IPS DF 6.9 (cell line): ENCODE measurements at places on chromosomes 3 and 15.

DNA sequence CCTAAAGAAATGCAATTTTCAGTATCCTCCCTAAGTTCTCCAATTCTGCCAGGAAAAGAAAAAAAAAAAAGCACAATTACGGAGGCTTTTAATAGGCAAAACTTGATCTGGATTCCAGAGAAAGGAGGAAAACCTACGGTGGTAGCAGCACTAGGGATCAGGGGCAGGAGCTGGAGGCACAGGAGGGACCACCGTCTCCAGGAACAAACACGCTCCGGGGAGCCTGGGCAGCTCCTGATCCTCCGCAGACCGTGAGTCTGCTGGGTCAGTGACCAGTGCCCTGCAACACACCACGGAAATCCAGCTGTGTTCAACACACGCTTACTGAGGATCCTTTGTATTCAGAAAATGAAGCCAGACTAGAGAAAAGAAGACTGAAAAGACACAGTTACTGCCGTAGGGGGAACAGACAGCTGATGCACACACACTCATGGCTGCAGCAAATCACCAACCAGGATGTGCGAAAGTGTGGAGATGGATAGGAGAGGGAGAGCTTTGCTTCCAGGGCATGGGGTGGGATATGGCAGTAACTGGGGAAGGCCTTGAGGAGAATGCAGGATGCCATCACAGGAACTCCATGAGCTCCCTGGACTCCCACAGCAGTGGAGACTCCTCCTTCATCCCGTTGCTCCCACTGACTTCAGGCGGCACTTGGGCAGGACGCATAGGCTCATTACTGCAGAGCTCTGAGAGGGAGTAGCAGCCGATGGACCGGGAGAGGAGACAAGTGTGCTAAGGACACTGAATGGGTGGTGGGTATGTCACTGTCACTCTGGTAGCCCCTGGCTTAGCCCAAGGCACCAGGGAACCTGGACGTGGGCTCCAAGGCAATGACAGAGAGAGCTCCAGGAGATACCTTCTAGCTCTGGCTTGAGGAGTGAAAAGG, 167.0 kb downstream of the ATP10A start:
- no peaks in the 10 kb centered on the region for H3K27me3 ChIP-seq
- H3K4me3 ChIP-seq, result no peak overlapping the region
- H3K27ac ChIP-seq, result no peak overlapping the region
- H3K4me1 ChIP-seq, result peaks cover 5% of the 10 kb centered on the region
- H3K36me3 ChIP-seq, result no peaks in the 10 kb centered on the region

DNA sequence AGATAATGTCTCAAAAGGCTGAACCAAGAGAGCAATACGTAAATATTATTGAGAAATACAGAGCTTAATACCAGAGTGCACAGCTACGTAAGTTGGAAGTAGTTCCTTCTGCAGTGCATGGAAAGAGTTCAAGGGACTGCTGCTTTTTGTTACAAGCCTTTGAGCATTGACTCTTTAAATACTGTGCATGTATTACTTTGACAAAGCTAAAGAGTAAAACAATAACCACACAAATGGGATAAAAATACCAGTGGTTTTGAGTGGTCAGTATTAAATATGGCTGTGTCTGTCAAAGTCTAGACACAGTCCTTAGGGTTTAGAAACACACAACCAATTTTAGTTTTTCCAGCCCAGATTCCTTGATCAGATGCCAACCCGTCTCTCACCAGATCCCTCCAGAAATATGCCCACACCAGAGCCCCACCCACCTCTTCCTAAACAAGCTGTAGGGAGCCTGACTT, 62.1 kb downstream of the SSR3 start:
- no peaks in the 10 kb centered on the region for H3K4me1 ChIP-seq
- H3K36me3 ChIP-seq, result no peaks in the 10 kb centered on the region
- DNase-seq, result no peak
- H3K4me3 ChIP-seq, result no peak overlapping the region
- no peaks in the 10 kb centered on the region for H3K27me3 ChIP-seq
- no peak overlapping the region for H3K27ac ChIP-seq

- no peak for DNase-seq
- H3K36me3 ChIP-seq, result no peaks in the 10 kb centered on the region; the same call in 1 of the 2 replicates
- H3K4me1 ChIP-seq, result peaks cover 5% of the 10 kb centered on the region; the same call in 1 of the 2 replicates
- no peak overlapping the region for H3K27ac ChIP-seq
- H3K27me3 ChIP-seq, result peaks cover 7% of the 10 kb centered on the region
- H3K4me3 ChIP-seq, result no peak overlapping the region
Observed at GRCh38 chr15:74723754-74724334, 1.5 kb downstream of the CYP1A1 start.

GRCh38 chr3:74532446-74532845, 82.0 kb downstream of the CNTN3 start:
- no peaks in the 10 kb centered on the region for H3K36me3 ChIP-seq
- no peak overlapping the region for H3K27ac ChIP-seq
- no peaks in the 10 kb centered on the region for H3K4me1 ChIP-seq
- DNase-seq, result no peak
- no peaks in the 10 kb centered on the region for H3K27me3 ChIP-seq

DNA sequence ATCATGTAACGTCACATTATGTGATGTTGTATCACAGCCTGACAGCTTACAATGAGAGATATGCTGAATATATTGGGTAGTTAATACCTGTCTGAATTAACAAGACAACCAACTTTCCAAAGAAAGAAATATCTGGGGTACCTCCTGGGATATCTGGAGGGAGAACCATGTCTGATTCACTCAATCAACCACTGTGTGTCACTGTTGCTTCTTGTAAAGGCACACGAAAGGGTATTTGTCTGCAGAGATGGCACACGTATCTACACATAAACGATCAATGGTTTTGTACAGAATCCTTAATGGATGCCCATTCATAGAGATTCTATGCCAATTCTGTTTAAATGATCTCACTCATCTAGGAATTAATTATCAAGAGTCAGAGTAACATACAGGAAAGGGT, 252.1 kb upstream of the TMCO5A start:
- H3K27me3 ChIP-seq, result no peaks in the 10 kb centered on the region
- peak; percentile 11 for DNase-seq
- no peak overlapping the region for H3K4me3 ChIP-seq
- no peaks in the 10 kb centered on the region for H3K4me1 ChIP-seq

- no peak overlapping the region for H3K27ac ChIP-seq
- 0 out of 2 replicates have a peak, but pooled peaks cover 1% of the 10 kb centered on the region for H3K4me1 ChIP-seq
- DNase-seq, result no peak
- no peaks in the 10 kb centered on the region for H3K36me3 ChIP-seq
- H3K4me3 ChIP-seq, result no peak overlapping the region
- no peaks in the 10 kb centered on the region for H3K27me3 ChIP-seq
Observed at GRCh38 chr3:100419406-100419805, 18.1 kb downstream of the LNP1 start.

GRCh38 chr3:4546346-4547178, 53.4 kb downstream of the ITPR1 start:
- DNase-seq, result no peak
- H3K27ac ChIP-seq, result no peak overlapping the region
- no peaks in the 10 kb centered on the region for H3K4me1 ChIP-seq
- no peaks in the 10 kb centered on the region for H3K36me3 ChIP-seq
- H3K4me3 ChIP-seq, result no peak overlapping the region

DNA sequence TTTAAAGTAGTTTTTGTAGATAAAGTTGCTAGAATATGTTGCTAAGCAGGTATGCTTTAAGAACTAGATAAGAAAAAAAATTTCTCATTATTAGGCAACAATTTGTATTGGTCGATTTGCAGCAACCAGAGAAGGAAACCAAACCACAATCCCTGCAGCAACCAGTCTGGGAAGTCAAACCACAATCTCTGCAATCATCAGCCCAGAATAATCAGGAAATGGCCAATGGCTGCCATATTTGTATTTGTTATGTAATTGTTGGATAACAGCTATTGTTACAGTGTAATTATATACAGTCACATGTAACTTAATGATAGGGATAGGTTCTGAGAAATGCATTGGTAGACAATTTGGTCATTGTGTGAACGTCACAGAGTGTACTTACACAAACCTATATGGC, 23.6 kb downstream of the STXBP5L start:
- H3K27me3 ChIP-seq, result no peaks in the 10 kb centered on the region
- H3K4me1 ChIP-seq, result no peaks in the 10 kb centered on the region
- H3K4me3 ChIP-seq, result no peak overlapping the region
- no peak for DNase-seq

GRCh38 chr3:115999613-116000012, 376.3 kb downstream of the GAP43 start:
- H3K27me3 ChIP-seq, result no peaks in the 10 kb centered on the region
- no peaks in the 10 kb centered on the region for H3K36me3 ChIP-seq
- no peak overlapping the region for H3K4me3 ChIP-seq
- DNase-seq, result no peak

DNA sequence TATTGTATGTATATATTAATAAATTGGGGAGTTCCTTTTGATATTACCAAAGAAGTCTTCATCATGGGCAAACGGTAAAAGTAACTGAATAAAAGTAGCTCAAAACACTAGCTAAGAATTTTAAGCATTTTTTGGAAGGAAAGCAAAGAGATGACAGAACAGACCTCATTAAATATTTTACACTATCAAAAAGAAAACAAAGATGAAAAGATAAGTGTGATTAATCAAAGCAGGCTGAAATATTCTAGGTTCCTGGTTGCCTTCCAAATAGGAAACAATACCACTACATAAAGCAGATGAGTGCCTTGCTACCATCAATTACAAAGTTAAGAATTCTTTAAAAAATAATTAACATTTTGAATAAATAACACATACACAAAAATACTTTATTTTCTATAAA, 3.6 kb downstream of the NKIRAS1 start:
- no peaks in the 10 kb centered on the region for H3K4me1 ChIP-seq
- DNase-seq, result no peak
- no peak overlapping the region for H3K27ac ChIP-seq
- peaks cover 4% of the 10 kb centered on the region; the same call in 1 of the 2 replicates for H3K36me3 ChIP-seq
- no peak overlapping the region for H3K4me3 ChIP-seq

DNA sequence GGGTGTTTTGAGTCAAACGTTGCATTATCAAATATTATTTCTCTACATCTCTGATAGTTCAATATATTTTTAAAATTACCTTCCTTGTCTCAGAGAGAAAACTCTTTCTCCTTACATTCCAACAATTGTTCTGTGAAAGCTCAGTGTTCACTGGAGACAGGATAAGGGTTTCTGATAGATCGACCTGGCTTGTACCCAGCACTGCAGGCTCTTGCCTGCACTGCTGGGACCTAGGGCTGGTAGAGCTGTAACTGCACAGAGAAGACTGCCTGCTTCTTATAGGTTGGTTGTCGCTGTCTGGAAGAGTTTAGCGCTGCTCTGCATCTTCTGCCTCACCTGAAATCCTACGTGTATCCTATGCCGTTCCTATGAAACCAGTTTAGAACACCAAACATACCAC, 249.9 kb upstream of the LRTM1 start:
- H3K4me3 ChIP-seq, result no peak overlapping the region
- H3K4me1 ChIP-seq, result no peaks in the 10 kb centered on the region
- no peak for DNase-seq
- no peaks in the 10 kb centered on the region for H3K27me3 ChIP-seq
- H3K36me3 ChIP-seq, result no peaks in the 10 kb centered on the region
- H3K27ac ChIP-seq, result no peak overlapping the region

- no peak for DNase-seq
- H3K36me3 ChIP-seq, result no peaks in the 10 kb centered on the region
- H3K4me1 ChIP-seq, result no peaks in the 10 kb centered on the region; the same call in none of the 2 replicates
- no peak overlapping the region for H3K4me3 ChIP-seq
Observed at GRCh38 chr15:83287541-83288027, 3.1 kb upstream of the BNC1 start.

DNA sequence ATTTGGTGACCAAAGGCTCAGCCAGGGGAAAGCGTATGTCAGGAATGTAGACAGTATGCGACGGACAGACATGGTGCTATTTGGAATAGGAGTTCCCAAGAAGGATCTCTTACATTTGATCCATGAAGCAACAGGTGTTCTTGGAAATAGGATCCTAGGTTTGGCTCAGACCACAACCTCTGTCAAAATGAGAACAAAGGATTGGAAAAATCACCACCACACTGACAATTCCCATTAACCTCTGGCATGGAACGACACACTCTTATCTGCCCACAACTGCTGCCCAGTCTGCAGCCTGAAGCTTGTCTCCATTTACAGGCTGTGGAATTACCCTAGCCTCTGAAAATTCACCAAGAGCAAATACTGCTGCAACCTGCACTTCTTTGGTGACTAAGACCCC, 33.6 kb upstream of the LRRN1 start:
- H3K27me3 ChIP-seq, result no peaks in the 10 kb centered on the region
- no peak overlapping the region for H3K27ac ChIP-seq
- DNase-seq, result no peak
- H3K36me3 ChIP-seq, result no peaks in the 10 kb centered on the region
- no peak overlapping the region for H3K4me3 ChIP-seq
- H3K4me1 ChIP-seq, result no peaks in the 10 kb centered on the region; the same call in 1 of the 2 replicates

- peaks cover 5% of the 10 kb centered on the region; the same call in 1 of the 2 replicates for H3K36me3 ChIP-seq
- no peaks in the 10 kb centered on the region for H3K4me1 ChIP-seq
- no peak overlapping the region for H3K4me3 ChIP-seq
Observed at GRCh38 chr3:128805772-128806171, 73.6 kb upstream of the ACAD9 start.

GRCh38 chr3:18425641-18426257, 610 bp upstream of the SATB1 start:
- no peaks in the 10 kb centered on the region for H3K36me3 ChIP-seq
- H3K4me3 ChIP-seq, result peak overlapping the region; percentile 80
- no peaks in the 10 kb centered on the region for H3K27me3 ChIP-seq
- peaks cover 3% of the 10 kb centered on the region; the same call in 1 of the 2 replicates for H3K4me1 ChIP-seq
- H3K27ac ChIP-seq, result no peak overlapping the region

GRCh38 chr3:176734146-176734545, 463.1 kb downstream of the TBL1XR1 start:
- no peaks in the 10 kb centered on the region for H3K27me3 ChIP-seq
- H3K27ac ChIP-seq, result no peak overlapping the region
- H3K36me3 ChIP-seq, result no peaks in the 10 kb centered on the region
- H3K4me3 ChIP-seq, result no peak overlapping the region

DNA sequence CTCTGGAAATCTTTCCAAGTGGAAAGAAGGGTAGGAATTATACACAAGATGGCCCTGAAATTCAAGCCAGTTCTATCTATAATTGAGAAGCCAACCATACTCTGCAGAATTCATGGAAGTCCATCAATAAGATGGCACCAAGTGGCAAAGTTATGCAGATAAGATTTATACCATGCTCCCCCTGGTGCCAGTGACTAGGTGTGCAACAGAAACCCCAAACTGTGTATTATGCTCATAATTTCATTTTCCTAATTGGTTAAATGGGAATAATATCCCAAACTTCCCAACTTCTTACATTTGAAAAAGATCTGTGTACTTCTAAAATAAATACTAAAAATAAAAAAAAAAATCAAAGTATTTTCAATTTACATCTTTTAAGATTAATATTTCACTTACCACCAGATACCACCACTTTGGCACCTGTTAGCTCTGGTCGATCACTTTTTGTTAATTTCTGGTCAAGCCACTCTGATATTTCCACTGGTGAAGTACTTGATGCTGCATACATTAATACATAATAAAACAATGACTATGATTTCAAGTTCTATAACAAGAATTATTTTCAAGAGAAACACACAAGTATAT, 25.9 kb downstream of the ETFA start:
- no peaks in the 10 kb centered on the region for H3K36me3 ChIP-seq
- no peaks in the 10 kb centered on the region for H3K4me1 ChIP-seq
- no peak overlapping the region for H3K27ac ChIP-seq
- no peak for DNase-seq
- no peak overlapping the region for H3K4me3 ChIP-seq

- H3K27me3 ChIP-seq, result no peaks in the 10 kb centered on the region
- no peak for DNase-seq
- H3K27ac ChIP-seq, result no peak overlapping the region
- H3K4me1 ChIP-seq, result no peaks in the 10 kb centered on the region
- H3K36me3 ChIP-seq, result no peaks in the 10 kb centered on the region
- no peak overlapping the region for H3K4me3 ChIP-seq
Observed at GRCh38 chr3:102722317-102722716, 287.5 kb downstream of the ZPLD1 start.

GRCh38 chr3:178193846-178194245, 342.4 kb upstream of the KCNMB2 start:
- no peak for DNase-seq
- no peaks in the 10 kb centered on the region for H3K4me1 ChIP-seq
- H3K27me3 ChIP-seq, result no peaks in the 10 kb centered on the region
- no peaks in the 10 kb centered on the region for H3K36me3 ChIP-seq
- no peak overlapping the region for H3K27ac ChIP-seq
